ENCODE measurements at places on chromosomes 3 and 15.

DNA sequence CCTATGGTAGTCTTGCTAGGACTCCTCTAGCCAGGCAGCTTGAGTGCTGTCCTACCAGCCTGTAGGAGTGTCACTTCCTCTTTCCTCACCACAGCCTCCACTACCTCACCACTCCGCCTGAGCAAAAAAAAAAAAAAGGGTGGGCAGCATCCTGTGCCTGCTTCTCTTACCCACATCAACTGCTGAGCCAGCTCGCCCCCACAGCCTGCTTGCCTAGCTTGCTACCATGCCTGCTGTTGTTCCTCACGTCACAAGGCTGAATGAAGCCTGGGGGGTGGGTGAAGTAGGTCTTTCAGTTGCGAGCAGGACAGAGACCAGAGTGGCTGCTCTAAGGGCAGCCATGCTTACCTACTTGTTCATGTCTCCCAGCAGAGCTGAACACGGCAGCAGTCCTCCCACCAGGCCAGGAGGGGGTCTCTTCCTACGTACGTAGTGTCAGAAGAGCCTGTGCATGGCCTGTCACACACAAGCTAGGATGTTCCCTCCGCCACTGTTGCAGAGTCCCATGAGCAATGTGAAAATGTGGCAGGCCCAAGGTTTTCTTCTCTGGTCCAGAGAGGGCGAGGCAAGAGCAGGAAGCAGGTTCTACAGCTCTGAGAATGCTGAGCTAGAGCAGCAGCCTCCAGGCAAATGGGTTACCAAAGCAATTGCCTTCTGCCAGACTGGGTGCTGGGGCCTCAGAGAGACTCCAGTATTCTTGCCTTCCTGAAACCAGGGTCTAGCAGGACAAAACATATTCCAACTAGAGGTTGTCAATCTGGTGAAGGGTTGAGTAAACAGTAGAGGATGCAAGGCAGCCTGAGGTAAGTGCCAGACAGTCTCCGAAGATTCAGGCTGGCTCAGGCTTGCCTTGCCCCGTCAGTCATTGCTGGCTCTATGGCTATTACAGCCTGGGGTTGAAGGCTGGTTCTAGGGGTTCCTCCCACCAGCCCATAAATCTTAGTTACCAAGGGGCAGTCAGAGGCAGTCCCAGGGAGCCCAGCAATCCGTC is 8.1 kb downstream of the PPM1M start:
- DNase-seq: peak; percentile 81

- DNase-seq: peak; percentile 22
Measured at GRCh38 chr15:66294157-66294931, 976 bp downstream of the DIS3L start.

- DNase-seq: no peak
Measured at GRCh38 chr3:16311960-16312451, 47.0 kb downstream of the OXNAD1 start.

- DNase-seq: no peak
Measured at GRCh38 chr3:150779402-150779858, 16.5 kb upstream of the SIAH2 start.

DNA sequence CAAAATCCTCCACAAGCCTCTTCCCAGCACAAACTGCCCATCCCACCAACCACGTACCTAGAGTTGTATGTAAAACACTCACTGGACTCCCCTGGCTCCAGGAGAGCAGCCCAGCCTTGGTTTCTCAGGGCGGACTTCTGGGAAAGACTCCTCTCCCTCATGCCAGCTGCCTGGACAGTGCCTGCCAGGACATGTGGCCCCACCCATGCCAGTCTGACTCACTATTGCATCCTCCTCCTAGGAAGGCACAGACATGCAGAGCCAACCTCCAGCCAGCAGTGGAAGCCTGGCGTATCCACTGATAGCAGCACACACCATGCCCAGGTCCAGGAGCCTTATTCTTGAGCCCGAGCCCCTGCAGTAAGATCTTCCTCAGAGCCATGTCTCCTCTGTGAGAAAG is 8.6 kb downstream of the PKM start:
- DNase-seq: no peak

- DNase-seq: no peak
Measured at GRCh38 chr3:122310361-122310760, 14.7 kb upstream of the CSTA start.

GRCh38 chr3:31305340-31305739 is 227.4 kb upstream of the STT3B start:
- no peak for DNase-seq

- no peak for DNase-seq
Measured at GRCh38 chr3:29329986-29330890, 49.4 kb downstream of the RBMS3 start.

DNA sequence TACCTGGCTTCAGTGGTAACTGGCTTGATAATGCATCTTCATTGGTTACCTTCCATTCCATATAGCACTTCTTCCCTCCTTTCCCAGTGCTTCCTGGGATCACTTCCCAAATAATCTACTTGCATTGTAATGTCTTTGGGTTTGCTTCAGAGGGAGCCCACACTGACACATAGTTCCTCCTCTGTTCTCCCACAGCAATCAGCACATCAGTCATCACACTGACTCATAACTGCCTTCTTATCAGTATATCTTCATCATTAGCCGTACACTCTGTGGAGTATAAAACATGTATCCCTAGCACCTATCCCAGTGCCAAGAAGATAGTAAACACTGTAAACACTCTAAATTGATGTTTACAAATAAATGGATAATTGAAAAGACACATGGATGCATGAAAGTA is 91.4 kb upstream of the SCN10A start:
- no peak for DNase-seq

- no peak for DNase-seq
Measured at GRCh38 chr3:12384451-12385233, 95.8 kb downstream of the PPARG start.

GRCh38 chr3:124629497-124629896 is 100.8 kb upstream of the UMPS start:
- DNase-seq: no peak

Data from GM12891 (cell line).